Neural progenitor cell (in vitro differentiated cells): ENCODE measurements at places on chromosomes 13 and 19.

GRCh38 chr19:55443045-55443823 is at the start of gene SHISA7:
SHISA7 (minus strand) TSS chr19:55443300; CDS start chr19:55442863, 437 bp downstream.
- DNase-seq = peak; percentile 48

DNA sequence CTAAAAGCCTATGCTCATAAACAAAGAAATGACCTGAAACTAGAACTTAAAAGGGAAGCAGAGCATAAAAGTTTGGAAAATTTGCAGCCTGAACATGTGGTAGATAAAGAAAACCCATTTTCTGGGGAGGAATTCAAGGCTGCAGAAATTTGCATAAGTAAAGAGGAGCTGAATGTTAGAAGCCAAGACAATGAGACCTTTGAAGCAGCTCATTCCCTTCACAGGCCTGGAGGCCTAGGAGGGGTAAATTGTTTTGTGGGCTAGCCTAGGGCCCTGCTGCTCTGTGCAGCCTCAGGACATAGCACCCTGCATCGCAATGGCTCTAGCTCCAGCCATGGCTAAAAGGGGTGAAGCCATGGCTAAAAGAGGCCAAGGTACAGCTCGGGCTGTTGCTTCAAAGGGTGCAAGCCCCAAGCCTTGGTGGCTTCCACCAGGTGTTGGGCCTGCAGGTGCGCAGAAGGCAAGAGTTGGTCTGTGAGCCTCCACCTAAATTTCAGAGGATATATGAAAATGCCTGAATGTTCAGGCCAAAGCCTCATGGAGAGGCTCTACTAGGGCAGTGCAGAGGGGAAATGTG is 38.3 kb downstream of the ZIC2 start:
- no peak for DNase-seq

DNA sequence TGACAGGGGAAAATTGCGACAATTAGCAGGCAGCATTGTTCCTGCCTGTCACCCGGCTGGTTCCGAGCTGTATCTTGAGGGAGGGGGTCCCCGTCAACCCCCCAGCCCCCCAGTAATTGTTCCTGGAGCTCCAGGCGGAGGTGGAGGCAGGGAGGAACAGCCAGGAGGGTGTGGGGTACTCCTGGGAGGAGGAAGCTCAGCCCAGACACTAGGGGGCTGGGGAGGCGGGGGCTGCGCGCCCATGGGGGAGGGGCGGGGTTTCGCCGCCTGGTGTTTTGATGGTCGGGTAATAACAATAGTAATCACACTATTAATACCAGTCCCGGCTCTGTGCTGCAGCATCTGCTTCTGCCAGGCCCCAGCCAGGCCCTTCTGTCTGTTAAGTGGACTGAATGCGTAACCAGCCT is 8.6 kb downstream of the NPAS1 start:
- peak; percentile 64 for DNase-seq

DNA sequence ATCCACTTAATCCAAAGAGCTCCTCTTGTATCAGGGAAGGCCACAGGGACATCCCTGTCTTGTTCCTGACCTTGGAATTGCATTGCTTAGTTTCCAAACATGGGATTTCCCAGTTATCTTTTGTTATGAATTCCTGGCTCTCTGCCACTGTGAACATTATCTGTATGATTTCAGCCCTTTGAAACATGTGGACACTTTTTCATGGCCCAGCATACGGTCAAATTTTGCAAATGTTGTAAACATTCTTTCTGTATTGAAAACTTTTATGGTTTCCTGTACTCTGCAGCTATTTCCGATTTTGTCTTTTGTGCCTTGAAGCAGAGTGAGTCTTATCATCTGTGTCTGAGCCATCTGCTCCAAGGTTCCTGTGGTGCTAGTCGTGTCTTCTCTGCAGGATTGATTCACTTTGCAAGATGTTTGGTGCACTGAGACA is 4.5 kb upstream of the CFAP97D2 start:
- no peak for DNase-seq

DNA sequence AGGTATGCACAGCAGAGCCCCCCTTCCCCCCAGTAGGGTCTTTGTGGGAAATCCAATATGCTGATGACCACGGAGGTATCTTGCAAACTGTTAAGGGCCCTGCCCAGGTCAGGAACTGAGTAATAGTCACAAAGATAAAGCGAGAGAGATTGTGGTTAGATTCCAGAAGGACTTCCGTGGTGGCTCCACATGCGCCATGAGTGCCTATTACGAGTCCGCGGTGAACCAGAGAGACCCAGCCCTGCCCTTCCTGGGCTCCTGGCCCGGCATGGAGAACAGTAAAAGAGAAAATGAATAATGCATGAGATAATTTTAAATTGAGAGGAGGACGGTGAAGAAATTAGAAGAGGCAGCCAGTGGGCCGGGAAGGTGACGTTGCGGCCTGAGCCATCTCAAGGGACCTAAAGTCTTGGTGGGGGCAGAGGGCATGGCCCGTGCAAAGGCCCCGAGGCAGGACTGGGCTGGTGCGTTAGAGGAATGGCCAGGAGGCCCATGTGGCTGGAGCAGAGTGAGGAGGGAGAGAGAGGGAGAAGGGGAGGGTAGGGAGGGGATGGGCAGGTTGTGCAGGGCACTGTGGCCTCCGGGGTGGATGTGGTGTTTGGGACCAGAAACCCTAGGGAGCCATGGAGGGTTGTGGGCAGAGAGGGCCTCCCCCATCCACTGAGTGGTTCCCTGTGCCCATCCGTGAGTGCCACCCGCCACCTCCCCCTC is 46.6 kb upstream of the NFIC start:
- DNase-seq = no peak

GRCh38 chr13:80883545-80883944 is 542.6 kb upstream of the SPRY2 start:
- DNase-seq = no peak

DNA sequence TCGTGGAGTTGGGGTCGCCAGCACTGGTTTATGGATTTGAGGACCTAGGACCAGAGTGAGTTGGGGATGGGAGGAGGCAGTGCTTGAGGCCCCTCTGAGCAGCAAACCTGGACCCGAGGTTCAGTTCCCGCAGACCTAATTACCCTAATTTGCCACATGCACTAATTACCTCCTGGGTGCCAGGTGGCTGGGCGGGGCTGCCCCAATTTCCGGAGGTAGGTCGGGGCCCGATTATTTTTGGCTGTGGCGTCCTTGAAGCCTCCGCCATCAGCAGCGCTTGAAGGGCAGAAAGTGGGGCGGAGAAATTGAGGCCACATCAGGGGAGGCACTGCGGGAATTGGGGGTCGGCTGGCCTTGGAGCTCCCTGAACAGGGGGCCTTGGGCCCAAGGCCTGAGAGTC is 5.9 kb upstream of the HOMER3 start:
- DNase-seq = no peak

DNA sequence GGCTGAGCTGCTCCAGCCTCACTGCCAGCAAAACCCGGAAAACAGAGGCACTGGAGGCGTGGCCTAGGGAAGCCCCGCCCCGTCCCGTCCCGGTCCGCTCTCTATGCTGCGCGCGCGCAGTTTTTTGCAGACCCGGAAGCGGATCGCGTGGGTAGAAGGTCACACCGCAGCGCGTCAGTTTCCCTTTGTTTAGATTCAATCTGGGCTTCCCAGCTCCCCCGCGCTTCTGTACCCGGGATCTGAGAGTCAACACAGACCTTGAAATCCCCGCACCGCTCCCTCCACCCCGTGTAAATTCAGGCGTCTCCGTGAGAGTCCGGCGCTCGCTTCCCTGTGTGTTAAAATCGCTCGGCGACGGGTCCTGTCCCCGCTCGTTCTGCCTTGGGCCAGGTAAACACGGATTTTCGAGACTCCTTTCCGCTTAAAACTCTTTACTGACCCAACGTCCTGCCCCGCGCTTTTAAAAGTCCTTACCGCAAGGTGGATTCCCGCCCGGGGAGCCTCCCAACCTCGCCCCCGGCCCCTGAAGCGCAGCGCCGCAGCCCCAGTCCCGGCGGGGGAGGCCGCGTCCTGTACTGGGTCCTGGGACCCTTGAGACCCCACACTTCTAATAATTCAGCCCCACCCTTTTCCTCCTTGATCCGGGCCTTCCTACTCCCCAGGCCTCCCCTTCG is at the start of gene ZNF610:
ZNF610 (plus strand) TSS at position 127 of the 674 bp plus-strand sequence. CDS start 12,930 bp downstream, outside the sequence.
- peak; percentile 86 for DNase-seq

DNA sequence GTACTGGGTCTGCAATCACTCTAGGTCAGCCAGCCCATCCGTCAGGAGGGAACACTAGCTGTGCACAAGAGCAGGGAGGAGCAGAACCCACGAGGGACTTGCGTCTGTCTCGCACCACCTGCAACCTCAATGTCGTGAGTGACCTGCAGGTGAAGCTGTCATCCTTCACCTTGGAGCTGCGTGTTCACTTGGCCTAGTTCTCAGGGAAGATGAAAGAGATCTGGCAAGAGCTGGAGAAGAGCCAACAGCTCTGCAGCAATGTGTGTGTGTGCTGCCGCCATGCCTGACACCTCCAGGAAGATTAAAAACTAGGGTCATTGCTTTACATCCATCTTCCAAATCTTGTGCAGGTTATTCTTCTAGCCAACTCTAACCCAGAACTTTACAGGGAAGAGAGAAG is 117.6 kb upstream of the MRI1 start:
- DNase-seq = no peak

- DNase-seq = no peak
These were observed 868 bp upstream of the UBAC2 start for GRCh38 chr13:99199541-99200431.

DNA sequence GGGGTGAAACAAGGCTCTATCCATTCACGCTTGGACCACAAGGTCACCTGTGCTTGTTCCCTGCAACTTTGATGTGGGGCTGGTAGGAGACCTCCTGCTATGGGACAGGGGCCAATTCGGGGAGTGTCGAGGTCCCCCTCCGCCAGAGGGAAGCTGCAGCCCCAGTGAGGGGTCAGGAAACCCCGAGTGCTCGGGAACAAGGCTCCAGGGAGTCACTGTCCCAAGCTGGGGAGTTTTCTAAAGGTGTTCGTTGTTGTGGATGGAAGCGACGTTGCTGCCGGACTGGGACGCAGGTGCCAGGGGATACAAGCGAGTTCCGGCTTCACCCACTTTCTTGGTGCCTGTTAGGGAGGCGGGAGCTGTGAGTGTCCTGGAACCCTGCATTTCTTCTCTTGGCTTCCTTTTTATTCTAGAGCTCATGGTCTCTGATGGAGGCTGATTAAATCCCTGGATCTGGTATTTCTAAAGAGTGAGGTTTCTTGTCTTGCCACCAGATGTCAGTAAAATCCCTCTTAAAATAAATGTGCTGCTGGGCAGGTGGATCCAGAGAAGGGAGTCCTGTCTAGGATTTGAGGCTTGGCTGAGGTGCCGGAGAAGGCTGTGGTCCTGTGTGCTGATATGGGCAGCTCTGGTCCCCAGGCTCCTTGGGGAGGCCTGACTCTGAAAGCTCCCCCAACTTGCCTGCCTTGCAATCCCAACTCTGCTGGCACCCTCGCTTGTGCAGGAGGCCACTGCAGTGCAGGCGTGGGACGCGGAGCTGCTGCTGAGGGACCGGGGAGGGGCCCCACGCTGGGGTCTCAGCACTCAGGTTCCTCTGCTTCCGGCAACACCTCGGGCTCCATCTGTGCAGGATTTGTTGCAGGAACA is 153.9 kb downstream of the TEX29 start:
- peak; percentile 74 for DNase-seq

- DNase-seq = no peak
These were observed 46.2 kb downstream of the LMO7 start for GRCh38 chr13:75682326-75682725.

GRCh38 chr13:96112936-96113335 is 23.0 kb downstream of the HS6ST3 start:
- DNase-seq = no peak

DNA sequence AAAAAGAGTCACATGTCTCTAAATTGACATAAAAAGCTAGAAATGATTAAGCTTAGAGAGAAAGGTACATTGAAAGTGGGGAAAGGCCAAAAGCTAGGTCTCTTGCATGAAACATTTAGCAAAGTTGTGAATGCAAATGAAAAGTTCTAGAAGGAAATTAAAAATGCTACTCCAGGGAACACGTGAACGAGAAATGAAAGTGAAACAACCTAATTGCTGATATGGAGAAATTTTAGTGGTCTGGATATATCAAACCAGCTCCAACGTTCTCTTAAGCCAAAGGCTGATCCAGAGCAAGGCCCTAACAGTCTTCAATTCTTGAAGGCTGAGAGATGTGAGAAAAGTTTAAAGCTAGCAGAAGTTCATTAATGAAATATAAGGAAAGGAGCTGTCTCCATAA is 419.8 kb downstream of the SLITRK6 start:
- DNase-seq = no peak

- no peak for DNase-seq
These were observed 46.3 kb upstream of the CEACAM21 start for GRCh38 chr19:41529484-41530183.

- DNase-seq = peak; percentile 10
These were observed 517.2 kb upstream of the SLITRK1 start for GRCh38 chr13:84399320-84400085.

- no peak for DNase-seq
These were observed 6.7 kb downstream of the SIGLEC11 start for GRCh38 chr19:49954092-49954829.

GRCh38 chr13:95833126-95833525 is 156.2 kb downstream of the DNAJC3 start:
- DNase-seq = no peak

DNA sequence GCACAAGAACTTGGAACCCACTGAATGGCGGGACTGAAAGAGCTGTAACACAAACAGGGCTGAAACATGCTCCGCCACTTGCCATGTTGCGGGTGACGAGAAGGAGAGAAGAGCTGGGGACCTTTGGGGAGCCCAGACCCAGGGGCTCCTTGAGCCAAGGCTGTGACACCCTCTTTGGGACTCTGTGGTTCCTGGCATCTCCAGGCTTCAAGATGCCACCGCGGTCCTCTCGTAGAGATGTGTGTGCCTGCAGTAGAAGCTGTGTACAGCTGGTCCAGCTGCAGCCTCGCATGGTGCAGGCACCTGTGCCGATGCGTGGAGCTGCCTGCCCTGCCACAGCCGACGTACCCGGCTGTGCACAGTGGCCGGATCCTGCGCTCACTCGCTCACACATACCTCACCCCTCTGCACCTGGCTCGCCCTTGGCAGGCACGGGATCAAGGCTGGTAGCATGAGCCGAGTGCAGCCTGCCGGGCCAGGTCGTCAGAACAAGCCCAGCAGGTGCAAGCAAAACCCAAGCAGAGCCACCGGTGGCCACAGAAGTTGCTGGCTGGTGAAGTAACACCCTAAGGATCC is 1385.8 kb downstream of the PCDH9 start:
- DNase-seq = no peak

GRCh38 chr19:42229301-42229854 is 9.3 kb downstream of the ZNF526 start:
- DNase-seq = no peak
